ENCODE measurements at places on chromosomes 2 and 18.

- DNase-seq = peak; percentile 45
Measured at GRCh38 chr18:58991167-58991798, 126.6 kb downstream of the ZNF532 start.

- no peak for DNase-seq
Measured at GRCh38 chr2:148819019-148819585, 55.9 kb upstream of the KIF5C start.

DNA sequence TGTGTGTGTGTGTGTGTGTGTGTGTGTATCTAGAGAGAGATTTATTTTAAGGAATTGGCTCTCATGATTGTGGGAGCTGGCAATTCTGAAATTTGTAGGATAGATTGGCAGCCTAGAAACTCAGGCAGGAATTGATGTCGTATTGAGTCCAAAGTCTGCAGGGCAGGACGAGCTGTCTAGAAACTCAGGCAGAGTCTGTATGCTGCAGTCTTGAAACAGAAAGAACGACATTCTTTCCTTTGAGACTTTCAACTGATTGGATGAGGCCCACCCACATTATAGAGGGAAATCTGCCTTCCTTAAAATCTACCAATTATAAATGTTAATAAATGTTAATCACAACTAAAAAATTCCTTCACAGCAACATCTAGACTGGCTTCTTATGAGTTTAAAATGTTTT is 436.6 kb upstream of the FANCL start:
- no peak for DNase-seq

GRCh38 chr2:113054066-113054465 is 1.4 kb upstream of the IL36B start:
- DNase-seq = no peak

DNA sequence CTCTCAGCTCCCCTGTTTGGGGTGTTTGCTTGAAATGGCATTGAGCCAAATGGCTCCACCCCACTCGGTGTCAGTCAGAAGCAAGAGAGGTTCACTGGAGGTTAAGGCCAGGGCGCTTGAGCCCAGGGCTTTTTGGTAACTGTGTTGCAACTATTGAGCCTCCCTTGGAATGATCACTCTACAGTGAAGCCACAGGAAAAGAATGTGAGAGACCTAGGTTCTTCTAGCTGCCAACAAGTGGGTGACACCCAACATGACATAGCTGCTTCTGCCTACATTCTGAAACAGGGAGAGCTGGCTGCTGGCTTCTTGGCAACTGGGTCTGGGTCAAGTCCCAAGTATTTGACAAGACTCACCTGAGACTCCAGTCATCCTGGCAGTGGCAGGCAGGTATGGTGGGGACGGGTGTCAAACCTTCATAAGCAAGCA is 7.1 kb upstream of the GRHL1 start:
- DNase-seq = no peak

GRCh38 chr2:238872026-238872425 is 24.1 kb downstream of the TWIST2 start:
- DNase-seq = no peak

GRCh38 chr18:33010149-33010548 is 237.3 kb upstream of the KLHL14 start:
- DNase-seq = peak; percentile 3

DNA sequence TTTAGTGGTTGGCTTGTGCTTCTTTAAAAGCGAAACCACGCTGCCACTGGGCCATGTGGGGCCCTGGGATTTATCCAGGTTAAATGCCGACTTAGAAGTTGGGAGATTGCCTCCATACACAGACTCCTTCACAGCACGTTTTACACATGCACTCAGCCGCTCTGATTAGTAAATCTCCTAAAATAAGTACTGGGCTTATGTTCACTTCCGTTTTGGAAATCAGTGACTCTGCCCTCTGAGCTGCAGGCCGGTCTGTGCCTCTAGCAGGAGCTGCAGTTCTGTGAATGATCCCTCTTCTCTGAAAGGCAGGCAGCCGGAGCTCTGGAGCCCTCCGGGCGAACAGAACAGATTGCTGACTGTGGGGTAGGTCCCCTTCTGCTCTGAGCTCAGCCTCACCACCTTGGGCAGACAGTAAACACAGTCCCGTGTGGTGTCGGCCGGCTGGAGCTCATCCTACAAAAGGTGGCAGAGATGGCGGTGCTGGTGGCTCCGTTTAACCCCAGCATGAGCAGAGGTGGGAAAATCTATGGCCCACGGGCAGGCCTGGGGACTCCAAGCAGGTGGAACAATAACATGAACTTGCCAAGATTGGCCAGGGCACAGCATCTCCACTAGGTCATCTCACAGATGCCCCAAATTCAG is 9.8 kb upstream of the RAB17 start:
- peak; percentile 81 for DNase-seq

- peak; percentile 61 for DNase-seq
Measured at GRCh38 chr2:88540346-88540745, 86.9 kb downstream of the EIF2AK3 start.

- no peak for DNase-seq
Measured at GRCh38 chr2:208042450-208042849, 17.1 kb upstream of the PLEKHM3 start.

GRCh38 chr2:10223471-10223870 is 79.2 kb upstream of the HPCAL1 start:
- no peak for DNase-seq

DNA sequence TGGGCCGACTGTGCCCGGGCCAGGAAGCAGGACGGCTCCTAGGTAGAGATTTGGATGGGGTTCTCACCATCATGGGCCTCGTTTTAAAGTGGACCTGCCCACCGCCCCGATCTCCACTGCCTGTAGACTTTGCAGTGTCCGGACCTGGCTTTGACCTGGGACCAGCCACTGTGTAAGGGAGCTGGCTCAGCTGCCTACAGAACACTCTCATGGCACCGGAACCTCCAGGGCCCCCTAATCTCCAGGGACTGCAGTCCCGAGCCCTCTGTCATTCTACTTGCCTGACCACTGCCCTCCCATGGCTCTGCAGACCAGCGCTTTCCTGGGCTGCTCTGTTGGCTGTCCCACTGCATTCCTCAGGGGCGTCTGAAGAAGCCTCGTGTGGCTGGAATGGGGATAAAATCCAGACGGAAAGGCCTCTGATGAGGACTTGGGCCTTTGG is 120.8 kb downstream of the GLI2 start:
- DNase-seq = peak; percentile 31

DNA sequence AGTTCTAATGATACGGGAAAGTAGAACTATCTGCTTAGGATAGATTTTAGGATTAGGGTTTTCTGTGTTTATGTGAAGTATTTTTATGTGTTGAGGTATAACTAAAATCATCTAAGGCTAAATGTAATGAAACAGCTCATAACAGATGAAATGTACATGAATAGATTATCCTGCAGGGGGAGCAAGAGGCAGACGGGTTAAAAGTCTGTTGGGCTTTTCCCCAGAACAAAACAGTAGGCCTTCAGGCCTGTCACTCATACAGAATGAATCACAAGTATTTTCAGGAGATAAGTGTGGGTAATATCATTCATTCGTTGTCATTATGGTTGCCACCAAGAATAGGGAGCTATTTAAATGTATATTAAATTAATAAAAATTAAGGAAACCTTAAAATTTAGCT is 107.9 kb upstream of the IL1R2 start:
- DNase-seq = peak; percentile 77

DNA sequence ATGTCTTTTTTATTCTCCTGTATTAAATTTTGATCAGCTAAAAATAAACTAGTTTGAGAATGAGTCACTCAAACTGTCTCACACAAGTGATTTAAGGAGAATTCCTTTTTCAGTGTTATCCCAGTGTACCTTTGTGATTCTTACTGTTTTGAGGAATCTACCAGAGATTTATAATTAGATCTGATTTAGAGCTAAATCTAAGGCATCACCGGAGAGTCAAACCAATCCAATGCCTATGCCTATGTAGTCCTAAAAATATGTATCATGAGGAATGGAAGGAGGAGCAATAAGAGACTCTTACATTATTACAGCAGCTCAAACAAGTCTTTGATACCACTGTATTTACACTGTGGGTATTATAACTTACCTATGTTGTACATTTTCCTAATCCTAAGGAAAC is 63.4 kb upstream of the CYP20A1 start:
- peak; percentile 12 for DNase-seq

GRCh38 chr2:159226059-159226461 is 60.4 kb downstream of the WDSUB1 start:
- DNase-seq = peak; percentile 72

DNA sequence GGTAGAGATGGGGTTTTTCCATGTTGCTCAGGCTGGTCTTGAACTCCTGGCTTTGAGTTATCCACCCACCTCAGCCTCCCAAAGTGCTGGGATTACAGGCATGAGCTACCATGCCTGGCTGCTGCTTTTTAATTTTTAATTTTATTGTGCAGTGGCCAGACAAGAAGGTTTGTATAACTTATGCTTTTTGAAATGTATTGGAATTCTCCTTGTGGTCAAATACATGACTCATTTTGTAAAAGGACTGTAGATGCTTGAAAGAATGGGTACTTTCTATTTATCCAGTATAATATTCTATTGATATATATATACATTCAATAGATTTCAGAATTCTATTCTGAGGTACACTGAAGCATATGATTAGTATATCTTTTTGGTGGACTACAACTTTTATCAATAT is 82.6 kb upstream of the ST3GAL5 start:
- DNase-seq = peak; percentile 78

GRCh38 chr18:28189400-28190239 is 12.7 kb upstream of the CDH2 start:
- DNase-seq = peak; percentile 87

DNA sequence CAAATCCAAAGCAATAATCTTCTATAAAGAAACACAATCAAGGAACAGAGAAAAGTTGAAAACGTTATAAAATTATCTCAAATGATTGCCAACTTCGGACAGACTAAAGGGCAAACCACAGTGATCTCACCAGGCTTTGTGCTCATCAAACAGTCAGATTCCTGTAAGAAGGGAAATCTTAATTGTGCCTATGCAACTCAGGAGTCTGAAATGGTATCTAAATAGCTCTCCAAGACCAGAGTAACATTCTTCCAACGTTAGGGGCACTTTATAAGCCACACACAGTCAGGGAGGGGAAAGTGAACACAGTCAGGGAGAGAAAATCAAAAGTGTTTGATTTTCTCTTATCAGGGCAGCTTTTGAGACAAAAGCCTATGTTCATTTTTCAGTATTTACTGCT is 29.4 kb downstream of the PLEKHM3 start:
- DNase-seq = peak; percentile 32

DNA sequence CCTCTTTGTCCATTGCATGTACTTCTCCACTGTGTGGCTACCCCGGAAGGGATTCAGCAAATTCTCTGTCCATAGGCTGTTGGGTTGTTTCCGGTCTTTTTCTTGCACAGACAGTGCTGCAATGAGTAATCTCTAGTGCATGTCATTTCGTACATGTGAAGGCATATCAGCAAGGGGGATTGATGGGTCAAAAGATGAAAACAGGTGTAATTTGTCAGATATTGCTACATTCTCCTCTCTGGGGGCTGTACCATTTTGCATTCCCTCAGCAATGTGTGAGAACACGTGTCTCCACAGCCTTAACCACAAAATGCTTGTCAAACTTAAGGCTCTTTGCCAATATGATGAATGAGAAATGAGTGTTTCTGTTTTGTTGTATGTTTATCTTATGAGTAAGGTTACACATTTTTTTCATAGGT is 60.5 kb downstream of the KLHL29 start:
- peak; percentile 92 for DNase-seq

DNA sequence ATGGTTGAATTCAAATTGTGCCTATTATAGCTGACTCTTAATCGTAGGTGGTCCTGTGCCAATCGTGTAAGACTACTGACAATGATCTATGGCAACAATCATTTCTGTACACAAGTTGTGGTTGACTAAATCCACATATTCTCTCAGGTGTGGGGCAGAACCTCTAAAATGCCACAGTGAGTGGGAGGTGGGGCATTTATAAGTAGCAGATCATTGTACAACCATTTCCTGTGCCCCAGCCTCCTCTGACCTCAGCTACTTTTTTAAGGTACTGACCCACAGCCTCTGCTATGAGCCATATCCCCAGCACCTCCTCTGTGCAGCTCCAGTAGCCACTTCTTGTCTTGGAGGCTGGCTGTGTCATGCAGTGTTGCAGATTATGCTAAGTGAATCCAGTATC is 48.6 kb upstream of the RAPH1 start:
- peak; percentile 70 for DNase-seq

DNA sequence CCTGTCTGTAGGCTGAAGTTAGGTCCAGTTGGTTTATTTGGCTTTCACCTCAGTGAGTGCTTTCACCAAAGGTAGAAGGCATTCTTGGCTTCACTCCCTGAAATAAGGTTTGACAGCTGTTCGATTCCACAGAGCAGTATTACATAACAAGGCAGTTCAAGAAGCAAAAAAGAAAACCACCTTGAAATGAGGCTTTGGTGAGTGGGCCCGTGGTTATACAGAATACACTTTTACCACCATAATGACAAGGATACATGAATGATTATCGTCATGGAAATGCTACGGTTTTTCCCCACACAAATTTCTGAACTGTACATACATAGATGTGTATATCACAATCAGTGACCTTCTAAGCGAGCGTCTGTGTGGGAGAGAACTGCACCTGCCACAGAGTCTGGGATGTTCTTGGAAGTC is 80.0 kb upstream of the CHRNA1 start:
- DNase-seq = no peak

DNA sequence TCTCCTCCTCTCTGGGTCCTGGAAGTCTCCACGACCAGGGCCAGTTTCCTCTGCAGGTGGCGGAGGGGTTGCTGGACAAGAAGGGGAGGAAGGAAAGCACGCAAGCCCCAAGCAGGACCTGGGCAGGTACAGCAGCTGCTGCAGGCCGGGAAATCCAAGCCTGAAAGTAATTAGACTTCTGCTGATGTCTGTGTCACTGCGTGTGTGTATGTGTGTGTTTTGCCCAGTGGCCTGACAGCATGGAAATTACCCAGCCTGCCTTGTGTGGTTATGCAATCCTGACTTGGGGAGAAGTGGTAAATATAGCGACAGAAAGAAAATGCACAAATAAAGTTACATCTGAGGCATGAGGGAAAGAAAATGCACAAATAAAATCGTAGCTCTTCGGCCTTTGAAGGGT is 121.8 kb upstream of the ZBTB14 start:
- DNase-seq = no peak

DNA sequence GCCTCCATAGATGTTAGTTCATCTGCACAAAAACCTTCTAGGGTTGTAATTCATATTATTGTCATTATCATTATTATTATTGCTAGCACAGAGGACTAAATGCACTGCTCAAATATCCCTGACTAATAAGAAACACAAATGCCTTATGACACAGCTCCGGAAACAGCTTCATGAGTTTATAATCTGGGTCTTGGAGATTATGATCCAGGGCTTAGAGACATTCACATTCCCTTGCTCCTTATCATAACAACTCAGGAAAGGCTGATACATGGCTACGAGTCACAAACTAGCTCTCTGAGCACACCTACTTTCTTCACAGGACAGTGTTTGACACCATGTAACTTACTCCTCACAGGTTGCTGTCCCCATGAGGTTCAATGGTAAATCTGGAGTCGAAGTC is 102.2 kb upstream of the TTC39C start:
- peak; percentile 61 for DNase-seq

DNA sequence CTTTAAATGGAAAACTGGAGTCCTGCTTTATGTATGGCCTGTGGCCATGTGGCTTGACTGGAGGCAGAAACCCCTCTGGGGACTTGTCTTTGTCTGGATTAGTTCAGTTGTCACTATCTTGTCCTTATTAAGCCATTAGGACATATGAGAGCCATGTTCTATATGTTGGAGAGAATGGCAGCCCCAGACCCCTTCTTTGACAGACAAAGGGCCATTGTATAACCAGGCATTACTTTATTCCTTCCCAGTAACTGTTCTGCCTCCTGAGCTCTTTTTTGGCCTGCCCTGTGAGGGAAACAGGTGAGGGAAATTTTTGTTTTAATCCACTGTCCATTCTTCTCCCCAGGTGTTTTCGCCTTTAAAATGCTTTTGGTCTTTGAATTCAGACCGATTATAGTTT is 43.3 kb downstream of the FSHR start:
- no peak for DNase-seq

- no peak for DNase-seq
Measured at GRCh38 chr2:176780348-176780747, 432.2 kb upstream of the HNRNPA3 start.
